ENCODE measurements at places on chromosomes 3 and 15.

DNA sequence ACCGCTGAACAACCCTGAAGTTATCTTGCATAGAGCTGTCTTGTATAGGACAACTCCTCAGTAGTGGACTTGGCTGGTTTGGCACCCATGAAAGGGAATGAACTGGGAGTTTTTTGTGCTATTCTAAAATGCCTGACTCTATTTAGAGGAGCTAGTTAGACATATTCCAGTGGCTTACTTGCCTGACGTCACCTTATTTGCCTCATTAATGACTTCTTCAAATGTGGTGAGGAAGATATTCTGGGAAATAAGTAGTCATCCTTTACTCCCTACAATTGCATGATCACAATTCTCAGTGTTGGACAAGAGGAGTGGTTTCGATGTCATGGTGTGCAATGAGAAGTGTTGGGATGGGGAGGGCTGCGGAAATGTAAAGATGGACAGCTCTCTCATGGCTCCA is 509.2 kb upstream of the MDFIC2 start:
- DNase-seq, result no peak

DNA sequence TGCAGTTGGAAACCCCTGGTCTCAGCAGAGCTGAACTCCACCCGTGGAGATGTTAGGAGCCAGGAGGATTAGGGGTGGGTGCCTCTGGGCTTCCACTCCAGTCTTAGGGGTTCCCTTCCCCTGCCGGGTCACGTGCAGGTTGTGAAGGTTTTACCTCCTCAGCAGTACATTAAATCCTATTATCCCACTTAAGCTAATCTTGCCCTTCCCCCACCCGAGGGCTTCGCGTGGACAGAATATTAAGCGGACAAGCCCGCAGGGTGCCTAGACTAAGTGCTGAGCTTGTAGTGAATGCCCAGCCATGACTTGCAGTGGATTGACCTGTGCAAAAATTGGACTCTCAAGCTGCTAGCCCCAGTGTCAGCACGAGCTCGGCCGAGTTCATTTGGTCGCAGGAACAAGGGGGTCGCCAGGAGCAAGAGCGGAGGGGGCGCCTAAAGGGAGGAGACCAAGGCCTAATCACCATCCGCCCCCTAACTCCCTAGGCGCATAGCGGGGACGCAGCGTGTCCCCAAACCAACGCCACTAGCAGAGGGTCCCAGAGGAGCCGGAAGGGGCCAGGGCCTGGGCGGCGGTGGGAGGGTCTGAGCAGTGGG is 498 bp upstream of the SEMA4B start:
- DNase-seq, result no peak

DNA sequence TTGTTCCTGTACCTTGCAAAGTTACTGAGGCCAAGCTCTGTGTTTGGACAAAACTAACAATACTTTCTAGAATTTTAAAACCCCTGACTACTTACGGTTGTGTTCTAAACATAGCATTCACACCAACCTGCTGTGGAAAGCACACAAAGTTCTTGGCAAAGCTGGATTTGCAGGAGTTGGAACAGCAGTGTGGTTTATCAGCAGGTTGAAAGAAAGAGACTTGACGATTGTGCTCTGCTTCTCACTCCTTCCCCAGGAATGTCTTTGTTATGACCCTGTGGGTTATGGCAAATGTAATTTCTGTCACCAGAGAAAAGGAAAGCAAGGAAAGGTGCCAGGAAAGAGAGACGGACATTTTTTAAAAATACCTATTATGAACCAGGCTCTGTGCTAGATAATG is 165.5 kb upstream of the TGFBR2 start:
- no peak for DNase-seq

- no peak for DNase-seq
Measured at GRCh38 chr3:101170062-101170771, 150.2 kb downstream of the IMPG2 start.

- no peak for DNase-seq
Measured at GRCh38 chr3:123971406-123971805, 10.4 kb upstream of the CCDC14 start.

Measured in stimulated activated CD8-positive, alpha-beta memory T cell treated with anti-CD3 and anti-CD28 coated beads, Interleukin-4, amount 100 ng/mL, for 48 hours (primary cell).